ENCODE measurements at places on chromosomes 7 and 10. TPM values are rescaled to one million over a fixed set of nuclear protein-coding genes. Genes with fewer than 3 reads are reported as not detected.

The TMEM229A gene
- total RNA-seq = 51.7 TPM

The SLC39A12 gene
- total RNA-seq = not detected

The PALD1 gene
- total RNA-seq = 12.4 TPM

DNA sequence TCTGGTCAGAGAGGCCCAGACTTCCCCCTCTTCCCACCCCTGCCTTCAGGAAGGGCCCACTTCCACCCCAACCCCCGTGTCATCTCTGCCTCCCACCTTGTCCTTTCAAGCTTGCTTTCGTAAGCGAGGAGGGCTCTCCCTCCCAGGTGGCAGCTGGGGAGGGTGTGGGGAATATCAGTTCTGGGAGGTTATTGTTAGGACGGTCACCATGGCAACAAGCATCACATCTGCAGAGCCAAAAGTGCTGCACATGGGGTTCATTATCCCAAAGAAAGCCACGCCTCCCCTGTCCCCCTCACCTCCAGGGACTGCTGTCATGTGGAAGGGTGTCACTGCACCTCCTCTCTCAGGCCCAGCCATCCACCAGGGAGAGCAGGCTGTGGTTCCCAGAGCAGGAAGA is 2.6 kb upstream of the CAMK2B start:
- DNase-seq = no peak

GRCh38 chr7:42274053-42274452 is 37.0 kb upstream of the GLI3 start:
- no peak for DNase-seq

- DNase-seq = no peak
Measured at GRCh38 chr10:129331207-129331838, 135.7 kb upstream of the MGMT start.

The GIMAP5 gene
- total RNA-seq = 11.1 TPM

DNA sequence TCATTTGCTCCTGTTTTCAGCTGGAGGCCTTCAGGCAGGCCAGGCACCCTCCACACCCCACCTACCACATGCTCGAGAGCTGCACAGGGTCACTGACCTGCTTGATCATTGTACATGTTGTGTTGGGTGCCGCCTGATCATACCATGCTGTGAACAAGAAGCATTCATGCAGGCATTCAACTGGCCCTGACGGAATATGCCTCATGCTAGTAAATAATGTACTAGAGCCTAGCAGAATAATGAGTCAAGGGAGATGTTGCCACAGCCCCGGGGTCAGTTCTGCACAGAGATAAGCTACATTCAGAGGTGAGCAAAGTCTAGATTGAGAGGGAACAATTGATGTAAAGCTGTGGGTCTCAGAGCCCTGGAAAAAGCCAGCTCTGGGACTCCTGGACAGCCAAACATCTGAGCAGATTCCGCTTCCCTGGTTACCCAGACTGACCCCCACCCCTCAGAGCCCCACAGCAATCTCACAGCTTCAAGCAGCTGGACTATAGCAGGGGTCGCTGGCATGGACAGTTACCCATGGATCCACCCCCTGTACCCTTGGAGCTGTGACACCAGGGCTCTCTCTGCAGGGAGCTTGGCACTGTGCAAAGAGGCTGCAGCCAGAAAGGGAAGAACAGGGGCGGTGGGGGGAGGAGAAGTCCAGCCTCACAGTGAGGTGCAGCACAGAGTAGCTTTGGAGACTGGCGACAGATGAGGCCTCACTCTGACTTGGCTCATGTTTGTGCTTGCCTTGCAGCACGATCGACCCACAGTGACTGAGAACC is 86.6 kb downstream of the FRMPD2 start:
- no peak for DNase-seq

DNA sequence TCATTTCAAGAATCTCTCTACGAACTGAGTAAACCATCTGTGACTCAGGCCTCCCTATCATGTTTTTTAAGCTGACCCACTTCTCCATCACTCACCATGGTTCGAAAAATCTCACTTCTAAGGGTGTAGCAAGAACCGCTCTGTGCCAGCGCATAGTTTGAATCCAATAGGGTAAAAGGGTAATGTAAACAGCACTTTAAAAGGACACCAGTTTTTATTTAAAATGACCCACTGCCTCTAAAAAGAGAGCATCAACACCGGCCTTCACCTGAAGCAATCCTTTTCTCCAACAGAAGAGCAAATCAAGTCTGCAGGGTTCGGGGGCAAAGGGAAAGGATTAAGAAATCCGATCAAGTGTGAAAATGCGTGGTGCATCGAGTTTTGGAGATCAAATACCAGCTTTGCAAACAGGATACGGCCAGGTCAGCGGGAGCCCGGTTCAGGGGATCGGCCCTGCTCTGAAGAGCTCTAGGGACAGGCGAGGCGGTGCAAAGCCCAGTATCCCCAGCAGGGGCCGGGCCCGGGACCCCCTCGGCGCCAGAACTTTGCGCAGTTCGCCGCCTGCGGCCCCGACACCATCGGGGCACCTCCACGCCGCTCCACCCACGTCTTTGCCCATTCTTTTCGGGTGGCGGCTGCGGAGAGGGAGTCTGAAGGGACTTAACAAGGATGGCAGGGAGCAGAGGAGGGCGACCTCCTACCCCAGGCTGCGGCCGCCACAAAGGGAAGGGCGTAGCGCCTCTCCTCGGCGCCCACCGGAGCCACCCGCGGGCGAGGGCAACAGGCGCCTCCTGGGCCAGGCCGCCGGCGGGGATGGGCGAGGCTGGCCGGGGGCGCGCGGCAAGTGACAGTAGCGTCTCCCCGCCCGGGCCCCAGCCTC is 842 bp downstream of the NMT2 start:
- DNase-seq = peak; percentile 48

DNA sequence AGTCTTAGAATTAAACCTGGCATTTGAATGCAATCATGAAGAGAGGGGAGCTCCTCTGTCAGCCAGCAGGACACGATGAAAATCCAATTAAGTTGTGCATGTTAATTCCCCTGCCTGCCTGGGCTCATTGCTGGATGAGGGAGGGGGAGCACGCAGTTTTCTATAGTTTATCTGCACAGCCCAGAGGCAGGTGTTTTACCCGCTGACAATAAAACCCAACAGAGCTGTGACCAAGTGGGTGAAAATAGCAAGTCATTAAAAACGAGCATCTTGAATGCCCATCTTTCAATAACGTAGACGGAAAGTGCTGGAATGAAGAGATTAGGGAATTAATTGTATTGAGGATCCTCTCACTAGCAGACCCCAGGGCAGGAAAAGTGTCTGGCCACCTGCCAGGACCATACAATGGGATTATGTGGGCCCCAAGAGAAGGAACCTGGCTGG is 100.1 kb upstream of the FAM20C start:
- DNase-seq = no peak

DNA sequence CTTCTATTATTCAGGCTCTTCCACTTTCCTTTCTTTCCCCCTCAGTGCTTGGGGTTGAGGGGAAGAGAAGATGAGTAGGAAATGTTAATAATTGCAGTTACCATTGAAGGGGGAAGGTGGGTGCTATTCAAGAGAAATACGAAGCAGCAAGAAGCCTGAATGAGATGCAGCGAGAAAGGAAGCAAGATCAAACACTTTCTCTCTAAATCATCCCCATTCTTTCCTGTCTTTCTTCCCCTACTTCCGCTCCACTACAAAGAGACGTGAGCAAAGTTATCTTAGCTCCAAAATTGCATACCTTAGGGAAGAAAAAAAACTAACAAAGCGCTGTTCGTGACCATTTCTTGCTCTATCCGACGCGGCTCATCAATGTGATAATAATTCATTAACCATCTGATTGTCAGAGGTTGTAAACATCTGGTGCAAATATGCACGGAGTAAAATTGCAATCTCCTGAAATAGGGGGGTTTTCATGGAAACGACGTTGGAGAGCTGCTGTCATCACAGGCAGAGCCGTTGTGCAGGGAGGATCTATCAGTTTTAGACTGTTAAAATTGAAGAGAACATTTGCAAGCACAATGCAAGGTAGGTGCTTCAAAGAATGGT is 15.2 kb upstream of the PARD3 start:
- no peak for DNase-seq

The EPDR1 gene
- 38.6 TPM for total RNA-seq

DNA sequence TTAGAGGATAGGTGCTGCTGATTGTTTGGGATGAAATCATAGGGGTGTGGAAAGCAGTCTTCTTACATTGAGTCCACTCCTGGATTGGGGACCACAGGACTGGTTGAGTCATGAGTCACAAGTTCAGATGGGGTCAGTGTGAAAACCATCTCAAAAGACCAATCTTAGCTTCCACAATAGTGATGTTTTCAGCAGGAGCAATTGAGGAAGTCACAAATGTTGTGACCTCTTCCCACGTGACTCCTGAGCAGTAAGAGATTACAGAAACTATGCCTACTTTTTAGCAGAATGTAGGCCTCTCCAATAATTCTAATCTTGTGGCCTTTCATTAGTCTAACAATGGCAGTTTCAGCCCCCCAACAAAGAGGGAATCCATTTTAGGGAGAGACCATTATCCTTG is 256.9 kb upstream of the CDC14C start:
- DNase-seq = no peak

DNA sequence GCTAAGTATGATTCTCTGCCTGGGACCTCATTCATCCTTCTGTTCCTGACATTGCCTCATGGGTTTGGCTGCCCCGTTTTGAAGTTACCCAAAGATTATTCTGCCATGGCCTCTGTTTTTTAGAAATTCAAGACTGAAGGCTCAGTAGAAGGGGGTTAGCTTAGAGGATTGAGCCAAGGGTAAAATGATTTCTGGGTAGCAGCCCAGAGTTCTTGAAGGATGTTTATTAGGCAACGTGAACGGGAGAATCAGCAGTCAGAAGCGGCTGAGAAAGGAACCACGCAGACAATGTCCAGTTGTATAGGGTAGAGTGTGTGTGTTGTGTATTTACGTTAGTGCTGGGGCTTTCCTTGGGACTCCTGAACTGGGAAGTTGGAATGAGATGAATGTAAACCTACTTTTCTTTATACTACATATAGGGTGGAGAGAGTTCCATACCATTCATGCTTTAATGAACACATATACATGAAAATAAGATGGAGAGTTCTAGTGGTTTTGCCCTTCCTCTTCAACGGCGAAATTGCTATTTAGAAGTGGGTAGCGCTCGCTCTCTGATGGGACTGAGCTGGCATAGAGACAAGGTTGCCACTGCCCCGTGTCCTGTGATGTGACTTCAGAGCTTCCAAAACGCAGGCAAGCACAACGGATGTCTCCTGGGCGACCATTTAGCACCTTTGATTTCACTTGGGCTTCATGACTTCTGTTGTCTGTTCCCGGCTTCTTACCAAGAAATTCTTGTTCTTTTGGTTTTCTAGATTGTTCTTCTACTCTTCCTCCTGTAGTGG is 35.0 kb upstream of the IL15RA start:
- no peak for DNase-seq

- no peak for DNase-seq
Measured at GRCh38 chr7:28406192-28406591, 6.1 kb upstream of the CREB5 start.

The NFE2L3 gene
- 2.0 TPM for total RNA-seq

GRCh38 chr10:131642966-131643365 is 257.8 kb upstream of the PPP2R2D start:
- no peak for DNase-seq

GRCh38 chr7:13578294-13578693 is 411.2 kb downstream of the ETV1 start:
- DNase-seq = no peak

DNA sequence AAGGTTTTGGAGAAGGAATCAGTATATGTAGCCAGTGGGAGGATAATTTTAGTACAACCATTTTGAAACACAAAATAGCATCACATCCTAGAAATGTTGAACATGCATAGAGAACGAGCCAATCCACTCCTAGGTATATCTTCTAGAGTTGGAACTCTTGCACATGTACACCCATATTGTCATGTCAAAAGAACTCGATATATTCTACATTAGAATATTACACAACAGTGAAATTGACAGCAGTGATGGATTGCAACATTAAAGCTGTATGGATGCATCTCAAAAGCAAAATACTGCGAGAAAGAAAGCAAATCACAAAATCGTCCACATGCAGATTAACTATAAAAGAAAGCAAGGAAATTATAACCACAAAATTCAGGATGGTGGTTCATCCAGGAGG is 159.3 kb upstream of the NEBL start:
- DNase-seq = no peak

DNA sequence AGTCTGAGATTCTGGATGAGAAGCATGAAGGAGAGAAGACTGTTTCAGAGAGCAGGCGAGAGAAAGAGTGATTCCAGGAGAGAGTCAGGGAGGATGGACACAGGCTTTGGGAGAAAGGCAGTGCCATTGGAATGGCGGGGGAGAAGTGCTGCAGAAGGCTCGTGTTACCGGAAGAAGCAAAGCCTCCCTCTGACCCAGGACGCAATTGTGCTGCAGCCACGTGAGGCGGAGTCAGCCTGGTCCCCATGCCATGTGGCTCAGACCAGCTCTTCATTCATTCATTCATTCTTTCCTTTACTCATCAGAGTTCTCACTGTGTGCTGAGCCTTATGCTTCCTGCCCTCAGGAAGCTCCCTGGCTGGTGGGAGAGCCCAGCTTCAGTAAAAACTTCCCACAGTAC is 49.2 kb upstream of the COL13A1 start:
- no peak for DNase-seq

- no peak for DNase-seq
Measured at GRCh38 chr10:130339911-130340310, 203.7 kb downstream of the GLRX3 start.

The CUZD1 gene
- total RNA-seq = 0.23 TPM

DNA sequence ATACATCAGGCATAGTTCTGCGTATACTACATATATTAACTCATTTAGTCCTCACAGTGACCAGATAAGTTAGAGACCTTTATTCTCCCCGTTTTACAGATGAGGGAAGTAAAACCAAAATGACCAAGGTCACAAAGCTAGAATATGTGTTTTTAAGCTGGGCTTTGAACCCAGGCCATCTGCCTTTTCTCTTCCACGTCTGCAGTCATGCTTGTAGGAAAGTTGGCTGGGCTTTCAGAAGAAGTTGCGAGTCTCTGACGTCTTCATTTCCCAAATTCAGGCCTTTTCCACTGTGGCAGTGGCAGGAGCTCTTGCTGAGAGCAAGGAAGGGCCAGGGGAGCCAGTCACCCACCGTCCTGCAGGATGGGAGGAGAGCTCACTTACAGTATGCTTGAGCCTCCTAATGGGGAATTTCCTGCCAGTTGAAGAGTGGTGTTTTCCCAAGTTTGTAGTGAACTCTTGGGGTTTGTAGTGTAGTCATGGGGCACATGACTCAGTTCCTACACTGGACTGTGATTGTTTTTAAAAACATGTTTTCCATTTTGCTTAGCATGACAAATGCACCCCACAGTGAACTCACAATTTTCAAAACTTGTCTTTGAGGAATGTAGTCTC is 34.2 kb downstream of the CYP17A1 start:
- no peak for DNase-seq

The CTNNA3 gene
- 0.27 TPM for total RNA-seq

Measured in prostate gland (tissue), 2 donors.